ENCODE measurements at places on chromosomes 7 and 10.

- no peak for DNase-seq
Observed at GRCh38 chr10:70337201-70337651, 45.2 kb downstream of the LRRC20 start.

DNA sequence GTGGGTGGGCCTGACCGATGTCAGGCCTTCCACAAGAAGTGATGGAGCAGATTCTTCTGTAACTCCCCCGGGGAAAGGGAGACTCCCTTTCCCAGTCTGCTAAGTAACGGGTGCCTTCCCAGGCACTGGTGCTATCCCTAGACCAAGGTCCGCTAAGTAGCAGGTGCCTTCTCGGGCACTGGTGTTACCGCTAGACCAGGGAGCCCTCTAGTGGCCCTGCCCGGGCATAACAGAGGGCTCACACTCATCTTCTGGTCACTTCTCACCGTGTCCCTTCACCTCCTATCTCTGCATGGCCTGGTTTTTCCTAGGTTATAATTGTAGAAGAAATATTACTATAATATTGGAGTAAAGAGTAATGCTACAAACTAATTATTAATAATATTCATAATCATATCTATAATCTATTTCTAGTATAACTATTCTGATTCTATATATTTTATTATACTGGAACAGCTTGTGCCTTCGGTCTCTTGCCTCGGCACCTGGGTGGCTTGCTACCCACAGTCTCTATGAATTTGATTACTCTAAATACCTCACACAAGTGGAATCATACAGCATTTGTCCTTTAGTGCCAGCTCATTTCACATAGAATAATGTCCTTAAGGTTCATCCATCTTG, 1378.7 kb downstream of the XPNPEP1 start:
- DNase-seq: peak; percentile 77

GRCh38 chr7:129228633-129229032, 3.8 kb downstream of the AHCYL2 start:
- no peak for DNase-seq

DNA sequence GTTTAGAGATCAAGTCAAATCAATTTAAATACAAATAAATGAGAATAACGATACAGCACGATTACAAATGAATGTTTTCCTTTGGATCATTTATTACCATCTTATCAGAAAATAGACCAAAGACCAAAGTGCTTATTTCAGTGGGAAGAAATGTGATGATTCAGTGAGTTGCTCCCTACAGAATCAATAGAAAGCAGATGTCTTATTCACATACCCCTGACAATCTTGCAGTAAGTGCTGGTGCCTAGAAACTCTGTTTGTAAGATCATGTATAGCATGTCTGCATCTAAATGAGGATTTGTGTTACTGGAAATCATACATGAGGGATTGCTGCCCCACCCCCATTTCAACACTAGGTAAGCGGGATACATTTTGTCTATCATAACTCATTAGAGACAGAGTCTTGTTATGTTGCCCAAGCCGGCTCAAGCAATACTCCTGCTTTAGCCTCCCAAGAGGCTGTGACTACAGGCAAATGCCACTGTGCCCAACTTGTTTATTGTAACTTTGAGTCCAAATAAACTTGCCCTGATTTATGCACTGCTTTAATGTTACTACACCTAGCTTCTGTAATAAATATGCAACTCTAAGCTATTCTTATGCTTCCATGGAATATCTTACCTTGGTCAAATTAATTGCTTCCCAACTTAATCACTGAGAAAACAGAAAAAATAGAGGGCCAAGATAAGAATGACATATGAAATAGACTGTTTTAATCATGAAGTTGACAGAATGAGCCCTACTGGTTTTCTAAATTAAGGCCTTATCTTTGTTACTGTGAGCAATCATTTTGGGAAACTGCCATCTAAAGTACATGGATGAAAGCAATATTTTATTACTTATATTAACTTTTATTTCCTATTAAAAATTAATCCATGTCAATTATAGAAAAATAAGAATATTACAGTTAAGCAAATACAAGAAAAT, 82.5 kb downstream of the AHR start:
- no peak for DNase-seq

GRCh38 chr7:1703441-1703840, 33.4 kb downstream of the ELFN1 start:
- DNase-seq: no peak

GRCh38 chr10:119602241-119603095, 5.7 kb upstream of the TIAL1 start:
- no peak for DNase-seq

GRCh38 chr7:138943061-138943460, 38.1 kb downstream of the KIAA1549 start:
- DNase-seq: no peak

GRCh38 chr10:78852466-78853240, 216.1 kb upstream of the ZMIZ1 start:
- no peak for DNase-seq

DNA sequence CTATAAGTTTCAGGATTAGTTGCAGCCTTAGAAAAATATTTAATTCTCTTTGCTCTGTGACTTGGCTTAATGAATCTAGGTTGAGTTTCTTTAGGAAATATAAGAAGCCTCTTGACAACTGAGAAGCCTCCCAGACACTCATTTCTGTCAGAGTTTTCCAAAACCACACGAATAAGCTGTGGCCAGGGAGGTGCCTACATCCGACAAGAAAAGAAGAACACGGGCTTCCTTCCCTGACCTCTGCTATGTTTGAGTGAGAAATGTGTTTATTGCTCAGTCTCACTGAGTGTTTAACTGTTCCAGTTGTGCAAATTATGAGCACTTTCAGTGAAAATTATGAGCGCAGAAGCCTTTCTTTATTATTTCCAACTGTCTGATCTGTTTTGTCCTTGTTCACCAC, 105.0 kb downstream of the TRIL start:
- DNase-seq: no peak

GRCh38 chr10:12605580-12606405, 256.4 kb downstream of the CAMK1D start:
- peak; percentile 80 for DNase-seq

GRCh38 chr10:17062009-17062408, 67.6 kb downstream of the CUBN start:
- no peak for DNase-seq

DNA sequence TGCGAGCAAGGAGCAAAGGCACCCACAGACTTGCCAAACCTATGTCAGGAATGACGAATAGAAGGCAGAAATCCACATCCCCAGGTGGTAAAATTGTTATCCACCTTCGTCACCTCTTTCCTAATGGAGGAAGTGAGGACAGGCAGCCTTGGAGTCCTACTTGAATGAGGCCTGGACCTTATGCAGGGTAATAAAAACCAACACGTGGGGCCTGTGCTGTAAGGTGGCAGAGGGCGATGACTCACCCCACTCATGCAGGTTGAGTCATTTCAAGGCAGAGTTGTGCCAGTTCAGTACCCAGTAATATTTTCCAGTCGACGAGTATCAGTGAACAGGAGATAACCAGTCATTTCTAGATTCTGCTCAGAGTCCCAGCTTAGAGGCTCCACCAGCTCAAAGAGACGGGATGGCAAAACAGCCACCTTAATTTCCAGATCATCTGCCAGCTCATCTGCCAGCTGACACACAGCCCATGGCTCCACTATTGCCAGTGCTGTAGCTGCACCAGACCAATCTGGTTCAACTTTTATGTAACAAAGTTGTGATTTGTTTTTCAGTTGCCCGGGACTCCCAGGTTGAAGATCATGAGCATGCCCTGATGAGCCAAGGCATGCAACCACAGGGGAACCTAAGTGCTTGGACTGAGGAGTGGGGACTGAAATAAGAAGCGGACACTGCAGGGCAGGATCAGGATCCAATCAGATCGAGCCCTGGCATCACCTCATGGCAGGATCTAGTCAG, 176.2 kb upstream of the ITGB1 start:
- DNase-seq: no peak

- peak; percentile 74 for DNase-seq
Observed at GRCh38 chr10:44385026-44385695, at the start of gene CXCL12. TSS of gene CXCL12 (minus strand) at chr10:44385097. CDS start at chr10:44385005, 92 bp downstream.

DNA sequence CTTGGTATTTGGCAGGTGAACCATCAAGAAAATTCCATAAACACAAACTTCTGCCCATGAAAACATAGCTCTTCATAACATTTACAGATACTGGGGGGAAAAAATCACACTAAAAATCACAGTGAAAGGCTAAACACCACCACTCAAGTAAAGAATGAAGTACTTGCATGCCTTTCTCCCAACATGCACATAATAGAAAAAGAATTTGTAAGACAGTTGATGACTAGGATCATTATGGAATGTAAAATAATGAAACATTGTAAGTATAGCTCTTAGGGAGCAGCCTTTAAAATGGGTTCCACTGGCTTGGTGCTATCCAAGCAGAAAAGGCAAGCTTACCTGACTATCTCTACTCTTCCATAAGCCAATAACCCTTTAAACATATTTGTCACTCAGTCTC, 299.9 kb upstream of the LRRN3 start:
- DNase-seq: no peak

GRCh38 chr7:30877015-30877769, 34.5 kb upstream of the AQP1 start:
- no peak for DNase-seq

GRCh38 chr10:96720422-96721206, at the start of gene PIK3AP1:
TSS of gene PIK3AP1 (minus strand) at chr10:96720514. CDS start at chr10:96720394, 120 bp downstream.
- DNase-seq: peak; percentile 92

- no peak for DNase-seq
Observed at GRCh38 chr7:134995239-134996096, 9.2 kb downstream of the AGBL3 start.

DNA sequence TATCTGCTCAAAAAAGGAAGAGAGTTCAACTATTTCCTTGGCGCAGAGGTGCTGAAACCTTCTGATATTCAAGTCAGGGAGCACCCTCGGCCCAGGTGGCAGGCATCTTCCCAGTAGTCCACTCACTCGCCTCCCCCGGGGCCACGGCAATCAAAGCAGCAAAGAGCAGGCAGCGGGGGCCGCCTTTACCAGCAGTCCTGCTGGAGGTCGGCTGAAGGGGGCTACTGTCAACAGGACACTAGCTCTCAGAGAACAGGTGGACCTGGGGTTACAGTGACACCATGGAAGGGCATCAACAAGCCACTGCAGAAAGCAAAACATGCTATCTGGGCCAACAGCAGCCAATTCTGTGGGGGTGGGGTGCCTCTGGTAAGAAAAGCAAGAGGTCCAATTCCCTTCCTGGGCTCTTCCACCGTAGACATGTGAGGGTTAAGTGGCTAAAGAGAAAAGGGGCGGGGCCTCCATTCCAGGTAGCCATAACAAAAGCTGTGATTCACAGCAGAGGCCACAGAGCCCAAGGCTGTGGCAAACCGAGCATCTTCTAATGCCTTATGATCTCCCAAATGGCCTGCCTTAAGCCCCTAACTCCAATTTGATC, 9.4 kb downstream of the FZD9 start:
- DNase-seq: no peak

- no peak for DNase-seq
Observed at GRCh38 chr10:76492026-76492425, 1060.6 kb downstream of the LRMDA start.

DNA sequence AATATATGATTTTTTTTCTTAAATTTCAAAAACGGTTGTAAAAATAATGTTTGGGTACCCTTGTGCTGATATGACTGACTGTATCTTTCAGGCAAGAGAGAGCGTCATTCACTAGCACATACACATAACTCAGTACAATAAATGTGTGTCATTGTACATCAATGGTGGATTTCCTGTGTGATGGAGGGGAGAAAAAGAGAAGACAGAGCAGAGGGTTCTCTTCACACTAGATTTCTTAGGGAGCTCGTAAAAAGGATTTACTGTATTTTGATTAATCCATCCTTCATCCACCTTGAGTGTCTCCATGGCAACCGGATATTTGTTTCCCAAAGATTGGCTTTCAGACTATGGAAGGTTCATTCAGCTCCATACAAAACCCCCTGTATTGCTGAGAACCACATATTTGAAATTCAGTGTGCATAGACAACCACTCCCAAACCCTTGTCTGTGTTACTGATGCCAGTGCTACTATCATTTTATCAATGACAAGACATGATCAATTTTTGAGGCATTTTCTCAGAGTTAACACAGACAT, 150.6 kb downstream of the AKR1D1 start:
- DNase-seq: no peak

DNA sequence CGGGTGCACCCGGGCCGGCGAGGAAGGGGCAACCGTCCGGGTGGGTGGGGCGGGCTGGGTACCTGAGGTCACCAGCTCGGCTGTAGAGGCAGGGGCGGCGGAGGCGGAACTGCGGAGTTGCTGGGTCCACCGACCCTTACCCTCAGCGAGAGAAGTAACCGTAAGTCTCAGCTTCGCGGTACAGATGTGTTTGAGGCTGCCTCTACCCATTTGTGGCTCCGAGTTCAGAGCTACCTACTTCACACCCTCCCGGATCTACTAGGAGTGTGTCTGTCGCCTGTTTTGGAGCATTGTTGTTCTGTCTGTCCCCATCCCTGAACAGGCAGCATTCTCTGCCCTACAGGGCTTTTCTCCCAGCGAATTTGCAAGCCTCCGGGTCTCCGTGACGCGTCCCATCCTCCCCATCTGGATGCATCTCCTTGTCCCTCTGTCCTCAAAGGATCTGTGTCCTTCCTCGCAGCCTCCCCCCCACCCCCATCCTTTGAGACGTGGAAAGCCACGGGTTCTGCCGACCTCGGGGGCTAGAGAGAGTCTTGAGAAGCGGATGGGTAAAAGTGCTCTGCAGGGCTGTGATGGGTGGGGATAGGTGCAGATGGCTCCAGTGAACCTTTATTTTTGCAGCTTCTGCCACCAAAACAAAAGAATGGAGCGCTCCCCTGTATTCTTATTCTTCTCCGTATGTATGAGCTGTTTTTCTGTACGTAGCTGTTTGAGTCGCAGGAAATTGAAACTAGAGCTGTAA, 757 bp downstream of the ANKIB1 start:
- no peak for DNase-seq

DNA sequence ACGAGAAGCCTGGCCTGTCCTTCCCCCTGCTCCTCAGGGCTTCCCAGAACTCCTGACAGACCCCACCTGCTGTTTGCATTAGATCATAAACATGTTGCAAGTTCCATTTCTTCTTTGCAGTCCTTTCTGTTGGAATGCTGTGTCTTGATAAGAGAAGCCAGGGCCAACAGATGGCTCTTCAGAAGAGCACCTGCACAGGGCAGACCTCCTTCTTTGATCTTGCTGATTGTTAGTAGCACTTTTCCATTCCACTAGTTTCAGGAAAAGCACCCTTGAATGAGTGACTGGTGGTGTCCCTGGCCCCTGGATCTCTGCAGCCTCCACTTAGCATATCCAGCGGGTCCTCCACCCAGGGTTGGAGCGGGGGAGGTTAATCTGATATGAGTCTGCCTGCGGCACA, 243.2 kb downstream of the GFRA1 start:
- no peak for DNase-seq

GRCh38 chr7:44681645-44682044, 67.0 kb upstream of the ZMIZ2 start:
- no peak for DNase-seq

Measured in Right ventricle myocardium inferior (tissue), 1 donor.